NCI-H510A (cell line): ENCODE measurements at places on chromosomes 16 and 17.
A peak's percentile ranks its signal among the peaks of the same experiment; 100 is the strongest.

DNA sequence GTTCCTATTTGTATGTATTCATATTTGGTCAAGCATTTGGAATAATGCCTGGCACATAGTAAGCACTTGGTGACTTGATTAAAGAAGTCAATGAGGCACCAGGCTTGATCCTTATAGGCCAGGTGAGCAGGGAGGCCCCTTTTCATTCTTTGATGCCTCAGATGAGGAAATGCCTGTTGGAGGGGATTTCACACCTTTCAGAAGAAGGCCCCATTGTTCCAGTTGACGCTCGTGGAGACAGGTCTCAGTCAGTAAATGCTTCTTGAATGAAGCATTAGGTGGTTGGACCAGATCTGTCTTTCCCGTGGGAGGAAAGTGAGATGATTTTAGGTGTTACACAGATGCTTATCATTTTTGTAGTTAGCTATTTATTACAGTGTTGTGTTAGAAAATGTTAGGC is 13.0 kb downstream of the LCMT1 start:
- no peak for DNase-seq

DNA sequence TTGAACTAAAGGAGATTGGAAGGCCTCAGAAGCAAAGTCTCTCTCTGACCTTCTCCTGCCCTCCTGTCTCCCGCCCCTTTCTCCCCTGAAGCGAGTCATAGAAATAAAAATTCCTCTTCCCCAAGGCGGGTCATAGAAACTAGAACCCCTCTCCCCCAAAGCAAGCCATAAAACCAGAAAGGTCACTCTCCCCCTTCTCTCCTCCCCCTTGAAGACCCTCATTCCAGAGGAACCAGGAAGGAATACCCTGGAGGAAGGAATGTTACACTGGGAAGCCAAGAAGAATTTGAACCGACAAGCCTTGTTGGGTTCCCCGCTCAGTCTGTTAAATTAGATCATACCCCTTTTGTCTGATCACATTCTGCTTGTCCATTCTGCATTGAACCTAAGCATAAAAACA is 2.7 kb upstream of the GJC1 start:
- no peak for DNase-seq

DNA sequence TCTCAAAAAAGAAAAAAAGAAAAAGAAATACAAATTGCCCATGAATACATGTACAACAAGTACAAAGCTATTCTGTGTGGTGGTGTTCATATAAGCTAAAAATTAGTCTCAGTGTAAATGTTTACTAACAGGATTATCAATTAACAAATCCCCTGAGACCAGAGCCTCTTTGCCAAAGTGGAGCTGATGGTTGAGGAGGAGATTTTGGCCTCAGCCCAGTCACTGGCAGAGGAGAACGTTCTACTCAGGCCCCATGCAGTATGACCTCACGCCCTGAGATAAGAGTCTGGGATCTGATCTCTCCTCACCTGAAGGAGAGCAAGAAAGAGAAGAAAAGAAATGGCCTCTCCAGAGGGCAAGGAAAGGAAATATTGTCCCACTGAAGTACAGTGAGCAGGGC is 35.5 kb upstream of the NOL11 start:
- no peak for DNase-seq

DNA sequence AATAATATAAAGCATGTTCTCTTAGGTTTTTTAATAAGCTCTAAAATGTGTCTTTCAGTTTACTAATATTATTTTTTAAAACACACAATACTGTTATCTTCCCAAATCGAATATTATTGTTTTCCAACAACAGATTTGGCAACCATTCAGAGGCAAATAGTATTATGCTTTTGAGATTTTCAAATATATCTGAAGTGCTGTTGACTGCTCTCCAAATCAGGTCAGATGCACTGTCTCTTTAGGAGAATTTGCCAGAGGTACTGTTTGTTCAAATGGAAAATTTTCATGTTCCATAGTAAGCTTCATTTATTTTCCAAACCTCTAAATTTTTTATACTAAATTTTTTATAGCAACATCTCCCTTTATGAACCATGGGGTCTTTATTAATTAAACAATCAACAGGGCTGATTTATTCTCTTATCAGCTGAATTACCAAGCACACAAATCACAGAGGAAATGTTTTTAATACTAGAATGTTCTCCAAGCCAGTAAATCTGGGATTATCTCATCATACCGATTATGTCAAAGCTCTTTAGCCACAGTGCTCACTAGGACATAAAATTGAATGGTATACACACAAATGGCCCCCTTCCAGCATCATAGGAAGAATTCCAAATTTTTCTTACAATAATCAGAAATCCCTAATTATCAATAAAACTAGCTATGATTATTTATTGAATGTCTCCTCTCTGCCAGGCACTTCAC is 108.8 kb upstream of the HLF start:
- no peak for DNase-seq

DNA sequence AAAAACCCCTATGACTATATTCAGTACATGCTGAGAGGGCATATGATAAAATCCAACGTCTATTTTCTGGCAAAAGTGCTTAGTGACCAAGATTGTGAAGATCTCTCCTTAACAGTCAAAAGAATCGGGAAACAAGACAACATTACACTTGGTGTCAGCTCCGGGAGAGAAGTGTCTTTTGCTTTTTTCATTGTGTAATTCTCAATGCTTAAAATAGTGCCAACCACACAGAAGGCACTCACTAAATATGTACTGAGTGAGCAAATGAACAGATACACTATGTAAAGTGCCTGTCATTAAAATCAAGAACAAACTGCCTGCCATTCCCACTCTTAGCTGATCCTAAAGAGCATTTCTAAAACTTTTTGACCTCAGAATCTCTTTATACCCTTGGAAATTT is 34.1 kb downstream of the VPS53 start:
- no peak for DNase-seq

DNA sequence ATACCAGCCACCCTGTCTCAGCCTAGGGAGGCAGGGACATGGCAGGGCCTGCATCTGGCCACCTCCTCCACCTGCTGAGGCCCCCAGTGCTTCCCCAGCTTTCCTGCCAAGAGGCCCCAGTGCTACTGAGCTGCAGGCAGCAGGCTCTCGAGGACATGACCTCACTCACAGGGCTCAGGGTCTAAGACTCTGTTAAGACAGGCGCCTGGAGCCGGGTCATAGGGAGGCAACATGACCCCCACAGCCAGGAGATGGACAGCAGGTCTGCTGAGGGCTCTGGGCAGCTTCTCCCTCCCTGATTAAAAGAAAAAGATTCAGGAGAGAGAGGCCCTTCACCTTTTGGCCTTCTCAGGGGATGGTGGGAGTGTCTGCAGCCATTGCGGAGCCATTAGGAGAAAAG is 23.2 kb upstream of the FASN start:
- no peak for DNase-seq

DNA sequence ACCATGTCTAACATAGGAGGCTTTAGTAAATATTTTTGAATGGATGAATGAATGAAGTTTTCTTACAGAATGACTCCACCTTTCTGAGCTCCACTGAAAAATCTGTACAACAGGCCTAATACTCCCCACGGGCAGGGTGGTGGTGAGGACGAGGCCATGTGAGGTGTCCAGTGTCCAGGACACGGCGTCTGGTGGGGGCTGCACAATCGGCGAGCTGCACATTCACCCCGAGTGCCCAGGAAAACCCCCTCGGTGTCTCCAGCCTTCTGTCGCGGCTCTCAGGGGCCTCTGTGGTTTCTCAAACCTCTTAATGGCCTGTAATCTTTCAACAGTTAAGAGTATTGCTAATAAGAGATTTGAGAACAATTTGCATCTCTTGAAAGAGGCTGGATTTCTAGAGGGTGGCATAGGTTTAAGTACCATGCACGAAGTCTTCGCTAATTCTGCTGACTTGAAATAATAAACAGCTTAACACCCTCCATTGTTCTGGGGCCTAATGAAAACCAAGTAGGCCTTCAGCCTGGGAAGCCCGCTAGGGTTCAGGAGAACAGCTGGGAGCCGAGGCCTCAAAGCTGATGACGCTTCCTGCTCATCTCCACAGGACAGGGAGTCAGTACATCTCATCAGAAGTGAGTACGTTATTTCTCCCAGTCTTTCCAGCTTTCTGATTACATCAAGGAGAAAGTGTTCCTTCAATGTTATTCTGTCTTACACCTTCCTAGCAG is 304.6 kb upstream of the FOXF1 start:
- DNase-seq: no peak

GRCh38 chr16:56931271-56931891 is 561 bp upstream of the HERPUD1 start:
- DNase-seq: peak; percentile 28

- DNase-seq: peak; percentile 58
Measured at GRCh38 chr17:64281962-64282752, 19.1 kb upstream of the TEX2 start.

DNA sequence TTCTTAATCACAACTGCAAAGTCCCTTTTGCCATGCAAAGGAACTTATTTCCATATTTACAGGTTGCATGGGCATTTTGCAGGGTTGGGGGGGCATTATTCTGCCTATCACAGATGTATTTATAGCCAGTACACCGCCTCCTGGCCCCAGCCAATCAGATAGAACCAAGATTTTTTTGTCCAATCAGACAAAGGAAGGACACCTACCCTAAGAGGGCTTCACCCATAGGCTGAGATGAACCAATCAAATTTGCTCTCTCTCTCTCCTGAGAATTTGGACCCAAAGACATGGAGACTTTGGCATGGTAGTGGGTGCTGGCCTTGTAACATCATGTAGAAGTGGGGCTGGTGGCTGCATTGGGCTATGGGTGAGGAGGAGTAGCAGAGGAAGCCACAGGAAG is 3.9 kb upstream of the KCNG4 start:
- DNase-seq: no peak

GRCh38 chr16:30558789-30559377 is 709 bp upstream of the ZNF764 start:
- no peak for DNase-seq

DNA sequence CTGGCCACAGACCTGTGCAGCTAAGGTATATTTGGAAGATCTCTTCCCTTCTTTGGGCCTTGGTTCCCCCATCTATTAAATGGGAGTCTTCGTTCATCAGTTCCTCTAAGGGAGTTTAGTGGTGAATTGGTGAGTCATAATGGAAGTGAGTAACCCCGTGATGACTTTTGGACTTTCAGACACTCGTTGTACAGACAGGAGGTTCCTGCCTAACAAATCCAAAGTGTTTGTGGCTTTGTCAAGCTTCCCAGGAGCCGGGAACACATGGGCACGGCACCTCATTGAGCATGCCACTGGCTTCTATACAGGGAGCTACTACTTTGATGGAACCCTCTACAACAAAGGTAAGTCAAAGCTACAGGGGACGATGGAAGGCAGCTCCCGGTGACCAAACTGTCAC is 40.4 kb downstream of the WSCD1 start:
- DNase-seq: no peak

DNA sequence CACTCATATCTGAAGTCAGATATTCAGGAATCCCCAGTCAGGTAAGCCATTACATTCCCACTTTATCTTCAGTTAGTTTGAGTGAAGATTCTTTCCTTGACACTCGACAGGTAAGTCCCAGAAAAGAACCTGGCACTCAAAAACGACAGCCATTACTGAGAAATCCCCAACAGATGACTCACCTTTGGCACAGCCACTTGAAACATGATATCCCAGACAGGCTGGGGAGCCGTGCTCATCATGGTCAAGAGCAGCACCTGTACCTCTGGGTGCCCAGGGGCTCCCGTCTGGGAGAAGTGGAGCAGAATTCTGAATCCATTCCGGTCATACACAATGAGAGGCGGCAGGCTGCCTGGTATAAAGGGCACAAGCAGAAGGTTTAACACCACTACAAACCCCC is 16.8 kb upstream of the COG7 start:
- DNase-seq: peak; percentile 79

DNA sequence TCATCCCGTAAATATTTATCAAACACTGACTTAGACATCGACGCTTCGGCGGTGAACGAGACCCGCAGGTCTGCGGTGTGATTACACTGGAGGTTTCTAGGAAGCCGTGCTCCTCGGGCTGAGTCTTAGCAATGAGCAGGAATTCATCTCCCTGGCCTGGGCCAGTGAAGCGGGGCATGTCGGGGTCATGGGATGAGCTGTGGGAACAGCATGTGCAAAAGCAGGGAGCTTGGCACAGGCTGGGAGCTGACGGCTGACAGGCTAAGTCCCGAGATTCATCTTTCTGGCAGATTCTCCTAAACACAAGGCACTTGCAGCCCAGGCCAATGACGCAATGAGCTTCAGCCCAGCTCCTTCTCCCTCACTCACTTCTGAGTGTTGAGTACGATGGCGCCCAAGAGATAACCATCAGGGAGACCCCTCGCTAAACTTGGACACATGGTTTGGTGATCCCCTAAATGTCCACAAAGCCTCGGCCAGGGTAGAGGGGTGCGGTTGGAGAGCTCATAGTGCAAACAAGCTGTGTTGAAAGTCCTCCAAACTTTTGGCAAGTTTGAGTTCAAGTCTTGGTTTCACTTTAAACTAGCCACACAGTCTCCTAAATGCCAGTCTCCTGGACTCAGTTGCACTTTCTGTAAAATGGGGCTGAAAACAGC is 12.8 kb downstream of the CRISPLD2 start:
- DNase-seq: no peak

- DNase-seq: peak; percentile 44
Measured at GRCh38 chr17:81018044-81018802, 16.7 kb upstream of the BAIAP2 start.

- DNase-seq: no peak
Measured at GRCh38 chr16:56946767-56947603, 14.8 kb upstream of the CETP start.

DNA sequence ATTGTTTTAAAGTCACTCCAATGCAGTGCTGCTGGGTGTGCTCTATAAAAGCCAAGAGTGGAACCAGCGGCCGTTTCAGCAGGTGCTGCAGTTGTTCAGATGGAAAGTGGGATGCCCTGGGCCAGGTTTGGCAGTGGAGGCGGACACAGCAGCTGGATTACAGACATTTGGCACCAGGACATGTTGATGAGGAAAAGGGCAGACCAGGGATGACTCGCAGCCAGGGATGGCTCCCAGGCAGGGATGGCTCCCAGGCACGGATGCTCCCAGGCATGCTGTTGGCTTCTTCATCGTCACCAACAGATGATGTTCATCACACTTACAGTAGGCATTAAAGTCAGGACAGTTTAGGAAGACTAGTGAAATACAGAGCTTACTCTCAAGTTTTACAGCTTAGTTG is 10.0 kb downstream of the GAN start:
- DNase-seq: no peak

GRCh38 chr17:1173432-1174262 is 6.1 kb downstream of the ABR start:
- no peak for DNase-seq

- DNase-seq: peak; percentile 30
Measured at GRCh38 chr16:49856672-49857330, 889 bp upstream of the ZNF423 start.

GRCh38 chr17:61723183-61723582 is 132.2 kb upstream of the NACA2 start:
- no peak for DNase-seq

DNA sequence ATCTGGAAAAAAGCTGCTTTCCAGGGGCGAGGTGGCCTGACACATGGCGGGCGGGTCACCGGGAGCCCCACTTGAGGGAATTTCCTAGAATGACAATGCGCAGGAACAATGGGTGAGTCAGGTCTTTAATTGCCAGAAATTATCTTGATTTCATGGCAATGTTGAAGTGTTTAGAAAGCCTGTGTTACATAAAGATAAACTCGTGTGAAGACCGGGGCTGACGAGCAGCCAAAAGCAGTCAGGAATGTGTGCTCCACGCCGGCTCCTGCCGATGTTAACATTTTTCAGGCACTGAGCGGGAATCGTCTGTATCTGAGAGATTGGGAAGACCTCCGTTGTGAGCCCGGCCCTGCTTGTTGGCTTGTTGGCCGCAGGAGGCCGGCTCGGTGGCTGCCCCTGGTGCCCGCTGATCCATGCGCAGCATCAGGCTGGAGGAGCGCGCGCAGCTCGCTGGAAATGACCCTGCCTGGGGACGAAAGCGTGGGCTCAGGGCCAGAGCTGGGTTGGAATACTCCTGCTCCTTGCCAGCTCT is 353.1 kb downstream of the FOXL1 start:
- DNase-seq: no peak

GRCh38 chr17:29514792-29515191 is 52.0 kb downstream of the ABHD15 start:
- DNase-seq: no peak
